ENCODE measurements at places on chromosomes 7 and 10.

- no peak for DNase-seq
Measured at GRCh38 chr10:126021833-126022500, 125.6 kb downstream of the FANK1 start.

DNA sequence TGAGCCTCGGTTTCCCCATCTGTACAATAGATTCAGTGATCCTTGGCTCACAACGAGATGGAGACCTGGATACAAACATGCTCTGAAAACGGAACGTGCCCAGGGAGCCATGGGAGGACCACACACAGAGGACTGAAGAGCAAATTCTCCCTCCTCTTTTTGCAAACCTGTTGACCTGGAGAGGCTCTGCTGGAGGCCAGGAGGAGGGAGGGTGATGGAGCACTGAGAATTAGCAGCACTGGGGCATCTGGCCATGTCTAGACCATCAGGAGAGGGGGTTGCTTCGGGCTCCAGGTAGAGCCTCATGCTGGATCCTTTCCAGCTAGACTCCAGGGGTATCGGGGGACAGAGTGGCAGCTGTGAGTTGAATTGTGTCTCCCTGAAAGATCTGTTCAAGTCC lies 97.4 kb upstream of the GPR26 start:
- DNase-seq: no peak

DNA sequence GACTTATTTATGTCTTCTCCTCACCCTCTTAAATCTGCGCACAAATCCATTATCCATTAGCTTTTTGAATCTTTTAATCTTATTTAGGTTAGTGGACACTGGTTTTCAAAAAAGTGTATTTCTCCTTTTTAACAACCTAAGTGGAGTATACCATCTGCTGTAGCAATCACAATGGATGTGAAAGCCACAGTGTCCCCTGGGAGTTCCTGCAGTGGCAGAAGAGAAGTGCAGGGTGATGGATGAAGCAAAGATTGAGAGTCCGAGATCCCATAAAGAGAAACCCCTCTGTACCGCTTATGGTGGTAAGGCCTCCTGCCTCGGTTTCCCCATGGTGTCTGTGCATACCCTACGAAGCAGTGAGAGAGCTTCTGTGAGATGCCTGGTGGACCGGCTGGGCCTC lies 236.4 kb downstream of the COBL start:
- DNase-seq: no peak

- no peak for DNase-seq
Measured at GRCh38 chr7:123674399-123675180, 18.9 kb downstream of the LMOD2 start.

GRCh38 chr7:132073920-132074589 lies 502.2 kb downstream of the PLXNA4 start:
- no peak for DNase-seq

DNA sequence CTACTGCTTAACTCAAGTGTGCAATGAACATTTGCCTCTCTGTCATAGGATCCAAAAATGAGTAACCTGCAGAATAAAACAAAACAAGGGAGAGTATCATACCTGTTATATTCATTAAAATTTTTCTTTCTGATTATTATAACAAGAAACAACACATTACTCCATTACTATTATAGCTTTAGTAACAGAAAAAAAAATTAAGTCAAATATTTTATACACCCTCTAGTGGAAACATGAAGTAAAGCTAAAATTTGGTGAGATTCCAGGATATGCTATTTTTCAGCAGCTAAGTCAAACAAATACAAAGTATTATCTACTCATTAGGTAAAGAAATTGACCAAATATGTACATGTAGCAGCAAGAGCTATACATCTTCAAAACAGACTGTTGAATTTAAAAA lies 56.3 kb downstream of the PDZD8 start:
- DNase-seq: peak; percentile 16

DNA sequence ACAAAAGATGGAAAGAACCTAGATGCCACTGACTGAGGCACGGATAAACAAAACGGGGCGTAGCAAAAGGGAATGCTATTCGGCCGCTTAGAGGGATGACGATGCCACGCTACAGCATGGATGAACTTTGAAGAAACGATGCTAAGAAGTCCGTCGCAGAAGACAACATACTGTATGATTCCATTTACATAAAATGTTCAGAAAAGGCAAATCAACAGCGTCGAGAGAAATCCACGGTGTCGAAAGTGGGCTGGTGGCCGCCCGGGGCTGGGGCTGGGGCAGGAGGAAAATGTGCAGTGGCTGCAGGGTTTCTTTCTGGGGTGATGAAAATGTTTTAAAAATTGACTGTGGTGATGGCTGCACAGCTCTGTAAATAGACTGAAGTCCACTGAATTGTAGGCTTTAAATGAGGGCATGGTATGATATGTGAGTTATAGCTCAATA lies 24.1 kb downstream of the GNA12 start:
- DNase-seq: no peak

- no peak for DNase-seq
Measured at GRCh38 chr10:102101152-102101551, 19.0 kb downstream of the LDB1 start.

DNA sequence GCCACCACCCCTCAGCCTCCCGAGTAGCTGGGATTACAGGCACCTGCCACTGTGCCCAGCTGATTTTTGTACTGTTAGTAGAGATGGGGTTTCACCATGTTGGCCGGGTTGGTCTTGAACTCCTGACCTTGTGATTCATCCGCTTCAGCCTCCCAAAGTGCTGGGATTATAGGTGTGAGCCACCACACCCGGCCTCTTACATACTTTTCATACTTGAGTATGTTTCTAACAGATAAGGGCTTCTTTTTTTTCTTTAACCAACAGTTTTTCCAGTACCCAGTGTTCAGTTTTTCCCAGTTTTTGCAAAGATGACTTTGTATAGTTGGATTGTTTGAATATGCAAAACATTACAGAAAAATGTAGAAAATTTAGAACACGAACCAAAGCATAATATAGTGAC lies 7.7 kb downstream of the EIF4H start:
- DNase-seq: no peak

GRCh38 chr7:95621404-95621803 lies 25.1 kb upstream of the PDK4 start:
- no peak for DNase-seq

DNA sequence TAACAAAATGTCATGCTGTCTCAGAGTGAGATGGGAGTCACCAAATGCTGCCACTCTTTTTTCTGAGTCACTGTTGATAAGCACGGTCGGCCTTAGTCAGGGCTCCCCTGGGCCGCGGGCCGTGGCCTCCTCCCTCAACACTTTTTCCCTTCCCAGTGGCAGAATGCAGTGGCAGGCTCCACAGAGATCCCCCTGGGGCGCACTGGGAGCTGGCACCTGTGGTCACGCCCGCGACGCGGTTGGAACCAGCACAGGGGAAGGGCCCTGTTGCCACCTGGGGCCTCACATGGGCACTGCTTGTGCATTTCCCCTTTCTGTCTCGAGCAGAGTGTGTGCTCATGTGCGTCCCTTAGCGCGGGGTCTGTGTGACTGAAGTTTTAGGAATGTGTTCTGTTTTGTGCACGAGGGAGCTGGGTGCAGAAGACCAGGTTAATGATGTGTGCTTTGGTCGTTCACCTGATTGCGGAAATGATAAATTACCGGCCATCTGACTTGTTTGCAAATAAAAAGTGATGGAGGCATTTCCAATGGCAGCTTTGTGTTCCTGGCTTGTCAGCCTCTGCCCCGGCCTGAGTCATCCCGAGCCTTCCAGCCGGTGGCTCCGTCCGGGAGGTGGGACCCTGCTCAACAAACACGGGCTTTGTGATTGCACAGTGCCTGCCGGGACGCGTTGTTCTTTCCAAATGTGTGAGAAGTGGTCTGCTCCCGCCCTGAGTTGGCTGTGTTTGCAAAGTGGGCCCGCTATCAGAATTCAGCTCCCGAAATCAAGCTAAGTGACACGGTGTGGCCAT lies 100.7 kb downstream of the NKX6-2 start:
- DNase-seq: no peak

DNA sequence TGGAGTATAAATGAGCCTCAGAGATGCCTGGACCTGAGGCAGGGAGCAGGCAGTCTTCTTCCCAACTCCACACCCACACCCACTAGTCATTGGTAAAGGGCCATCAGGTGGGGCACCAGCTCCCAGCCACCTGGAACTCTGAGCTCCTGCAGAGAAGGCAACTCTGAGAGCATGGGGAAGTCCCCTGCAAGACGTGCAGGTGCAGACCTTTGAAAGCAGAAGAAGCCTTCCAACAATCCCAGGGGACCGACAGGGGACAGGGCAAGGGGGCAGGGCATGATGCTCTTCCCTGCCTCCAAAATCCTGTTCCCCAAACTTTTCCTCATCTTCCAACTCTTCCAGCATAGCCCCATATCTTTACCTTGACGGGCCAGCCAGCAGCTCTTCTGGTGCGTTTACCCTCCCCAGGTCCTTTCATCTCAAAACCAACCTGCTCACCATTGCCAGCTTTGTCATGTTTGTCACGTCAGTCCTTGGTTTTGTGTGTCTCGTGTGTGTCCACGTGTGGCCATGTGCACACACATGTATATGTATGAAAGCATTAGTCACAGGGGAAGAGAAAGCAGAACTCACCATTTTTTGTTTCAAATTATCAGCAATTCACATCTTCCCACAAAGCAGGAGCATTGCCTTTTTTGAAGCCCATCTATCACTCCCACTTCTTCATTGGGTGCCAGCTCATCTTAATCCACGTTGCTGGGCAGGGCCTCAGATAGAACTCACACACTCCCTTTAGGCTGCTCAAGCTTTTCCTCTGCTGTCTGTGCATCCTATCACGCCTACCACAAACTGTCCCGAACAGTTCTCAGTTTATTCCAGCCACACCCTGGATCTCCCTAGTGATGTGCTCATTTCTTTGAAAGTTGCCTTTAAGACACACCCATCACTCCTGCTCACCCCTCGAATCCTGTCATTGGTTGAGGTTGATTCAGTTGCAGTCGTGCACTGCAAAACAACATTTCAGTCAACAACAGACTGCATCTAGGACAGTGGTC lies 41.0 kb upstream of the AMPH start:
- DNase-seq: no peak
